ENCODE measurements at places on chromosomes 11 and 22.

GRCh38 chr11:74670171-74670570 lies 61.1 kb downstream of the CHRDL2 start:
- H3K4me1 ChIP-seq = no peaks in the 10 kb centered on the region
- no peaks in the 10 kb centered on the region for H3K27me3 ChIP-seq
- H3K27ac ChIP-seq = no peak overlapping the region
- DNase-seq = no peak
- peaks cover 3% of the 10 kb centered on the region for H3K36me3 ChIP-seq
- H3K4me3 ChIP-seq = no peak overlapping the region

GRCh38 chr22:17243524-17243923 lies 24.3 kb upstream of the ADA2 start:
- H3K27ac ChIP-seq = peak overlapping the region; percentile 95
- H3K4me3 ChIP-seq = peak overlapping the region; percentile 3
- peak; percentile 57 for DNase-seq

GRCh38 chr22:38153821-38154562 lies 27.6 kb downstream of the PLA2G6 start:
- H3K27me3 ChIP-seq = no peaks in the 10 kb centered on the region
- peaks cover 12% of the 10 kb centered on the region for H3K4me1 ChIP-seq
- no peak for DNase-seq
- H3K27ac ChIP-seq = no peak overlapping the region
- peaks cover 16% of the 10 kb centered on the region for H3K36me3 ChIP-seq

GRCh38 chr11:23574149-23574548 lies 713.9 kb upstream of the CCDC179 start:
- peaks cover 4% of the 10 kb centered on the region for H3K4me1 ChIP-seq
- DNase-seq = no peak
- H3K4me3 ChIP-seq = no peak overlapping the region
- no peaks in the 10 kb centered on the region for H3K36me3 ChIP-seq

DNA sequence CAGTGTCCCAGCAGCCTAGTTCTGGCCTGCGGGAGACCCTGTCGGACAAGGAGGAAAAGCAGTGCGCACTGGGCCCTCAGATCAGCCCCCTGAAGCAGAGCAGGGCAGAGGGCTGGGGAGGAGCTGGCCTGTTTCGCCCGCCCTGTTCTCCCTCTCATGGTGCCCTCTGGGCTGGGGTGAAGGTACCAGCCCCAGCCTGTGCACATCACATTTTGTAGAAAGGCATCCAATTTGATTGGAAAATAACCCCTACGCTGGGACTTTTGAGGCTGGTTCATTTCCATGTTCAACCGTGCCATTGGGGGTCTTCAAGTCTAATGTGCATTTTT lies 832 bp upstream of the NAP1L4 start:
- peak overlapping the region; percentile 99 for H3K27ac ChIP-seq
- H3K27me3 ChIP-seq = no peaks in the 10 kb centered on the region

- H3K4me3 ChIP-seq = peak overlapping the region; percentile 17
- H3K27ac ChIP-seq = no peak overlapping the region
- H3K27me3 ChIP-seq = no peaks in the 10 kb centered on the region
- H3K36me3 ChIP-seq = peaks cover 23% of the 10 kb centered on the region
- peaks cover 49% of the 10 kb centered on the region for H3K4me1 ChIP-seq
These were observed 872 bp downstream of the TMA7B start for GRCh38 chr22:39960791-39961746.

DNA sequence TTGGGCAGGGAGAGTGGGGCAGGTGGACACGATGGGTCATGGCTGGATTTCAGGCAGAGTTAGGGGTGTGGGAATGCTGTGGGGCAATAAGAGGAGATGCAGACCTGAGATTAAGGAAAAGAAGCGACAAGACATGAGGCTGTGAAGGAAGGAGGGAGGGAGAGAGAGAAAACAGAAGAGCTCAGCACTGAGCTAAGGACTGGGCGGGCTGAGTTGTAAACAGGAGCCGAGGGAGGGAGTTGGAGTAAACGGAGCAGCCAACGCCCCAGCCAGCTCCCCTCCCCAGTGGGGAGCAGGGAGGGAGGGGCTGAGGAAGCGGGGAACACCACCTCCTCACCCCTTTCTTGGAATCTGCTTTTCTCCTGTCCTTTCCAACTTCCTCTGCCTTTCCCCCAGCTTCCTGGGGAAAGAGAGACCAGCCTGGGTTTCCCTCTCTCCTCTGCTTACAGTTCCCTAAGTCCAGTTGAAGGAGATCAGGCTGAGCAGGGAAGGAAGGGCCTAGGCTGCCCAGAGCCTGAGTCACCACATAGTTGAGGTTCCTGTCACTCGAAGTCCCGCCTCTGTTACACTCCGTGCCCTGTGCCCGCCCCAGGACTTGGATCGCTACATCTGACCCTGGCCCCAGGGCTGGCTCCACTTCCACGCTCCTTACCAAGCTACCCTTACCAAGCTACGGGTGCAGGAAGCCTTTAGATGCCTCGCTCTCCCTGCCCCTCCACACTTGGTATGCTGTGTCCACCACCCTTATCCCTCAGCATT lies 6.7 kb upstream of the AHNAK start:
- H3K27ac ChIP-seq = peak overlapping the region; percentile 98
- H3K36me3 ChIP-seq = peaks cover 11% of the 10 kb centered on the region
- peak overlapping the region; percentile 34 for H3K4me3 ChIP-seq
- no peaks in the 10 kb centered on the region for H3K27me3 ChIP-seq
- peaks cover 75% of the 10 kb centered on the region for H3K4me1 ChIP-seq

- H3K4me1 ChIP-seq = peaks cover 11% of the 10 kb centered on the region
- H3K36me3 ChIP-seq = no peaks in the 10 kb centered on the region
- no peak overlapping the region for H3K4me3 ChIP-seq
- peaks cover 40% of the 10 kb centered on the region for H3K27me3 ChIP-seq
- no peak for DNase-seq
These were observed 7.7 kb upstream of the MN1 start for GRCh38 chr22:27809226-27809603.

- H3K4me3 ChIP-seq = peak within 1 kb of the TSS; percentile 96
- DNase-seq = peak; percentile 73
- peak within 1 kb of the TSS; percentile 89 for H3K27ac ChIP-seq
- H3K27me3 ChIP-seq = no peaks in the 10 kb centered on the region
- peaks cover 5% of the 10 kb centered on the region for H3K36me3 ChIP-seq
- peaks cover 20% of the 10 kb centered on the region for H3K4me1 ChIP-seq
These were observed at the start of gene PTPMT1 for GRCh38 chr11:47565340-47566148. PTPMT1 (plus strand) TSS chr11:47565599; CDS start chr11:47565623, 24 bp downstream.

DNA sequence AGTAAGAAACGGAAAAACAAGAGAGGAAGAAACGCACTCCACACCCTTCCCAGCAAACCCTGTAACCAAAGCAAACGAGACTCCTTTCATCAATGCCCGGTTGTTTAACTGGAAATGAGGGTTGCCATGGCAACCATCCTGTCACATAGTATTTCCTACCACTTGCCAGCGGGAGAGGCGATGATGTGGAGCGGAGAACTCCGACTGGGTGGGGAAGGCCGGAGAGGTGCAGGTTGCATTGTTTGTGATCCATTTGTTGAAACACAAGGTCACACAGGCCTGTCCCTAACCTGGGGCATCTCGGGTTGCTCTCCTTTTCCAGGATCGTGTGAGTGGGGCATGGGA lies 609.9 kb downstream of the BUD13 start:
- H3K4me3 ChIP-seq = no peak overlapping the region
- no peaks in the 10 kb centered on the region for H3K4me1 ChIP-seq
- H3K36me3 ChIP-seq = no peaks in the 10 kb centered on the region
- H3K27ac ChIP-seq = no peak overlapping the region
- peaks cover 36% of the 10 kb centered on the region for H3K27me3 ChIP-seq

DNA sequence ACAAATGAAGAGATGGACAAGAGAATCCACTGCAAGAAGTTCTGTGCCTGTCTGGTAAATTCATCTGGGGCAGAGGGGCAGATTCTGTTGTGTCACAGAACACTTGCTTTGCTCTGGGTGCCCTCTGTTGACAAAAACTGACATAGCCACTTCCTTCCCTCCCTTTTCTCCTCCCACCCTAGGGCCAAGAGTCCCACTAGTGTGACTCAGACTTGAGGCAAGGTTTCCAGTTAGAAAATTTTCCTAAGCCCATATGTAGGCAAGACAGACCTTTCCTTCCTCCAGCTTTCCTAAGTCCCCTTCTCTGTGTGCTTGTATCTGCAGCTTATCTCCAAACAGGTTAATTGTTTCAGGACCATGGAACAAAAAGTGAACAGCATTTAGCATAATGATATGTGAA lies 106.8 kb downstream of the RBFOX2 start:
- H3K36me3 ChIP-seq = no peaks in the 10 kb centered on the region
- DNase-seq = peak; percentile 9
- no peak overlapping the region for H3K4me3 ChIP-seq
- H3K27ac ChIP-seq = no peak overlapping the region
- peaks cover 11% of the 10 kb centered on the region for H3K27me3 ChIP-seq
